Renal cortical epithelial cell (primary cell): ENCODE measurements at places on chromosomes 2 and 18. TPM values are rescaled to one million over a fixed set of nuclear protein-coding genes. Genes with fewer than 3 reads are reported as not detected.

- DNase-seq: no peak
Measured at GRCh38 chr18:34704823-34705222, 5.3 kb upstream of the DTNA start.

- DNase-seq: no peak
Measured at GRCh38 chr18:40367576-40367975, 1587.5 kb upstream of the PIK3C3 start.

GRCh38 chr2:108911401-108911800, 77.6 kb downstream of the EDAR start:
- DNase-seq: no peak

GRCh38 chr2:25714740-25715139, 41.4 kb upstream of the DTNB start:
- peak; percentile 42 for DNase-seq

- peak; percentile 4 for DNase-seq
Measured at GRCh38 chr2:166984797-166985196, 96.5 kb downstream of the XIRP2 start.

DNA sequence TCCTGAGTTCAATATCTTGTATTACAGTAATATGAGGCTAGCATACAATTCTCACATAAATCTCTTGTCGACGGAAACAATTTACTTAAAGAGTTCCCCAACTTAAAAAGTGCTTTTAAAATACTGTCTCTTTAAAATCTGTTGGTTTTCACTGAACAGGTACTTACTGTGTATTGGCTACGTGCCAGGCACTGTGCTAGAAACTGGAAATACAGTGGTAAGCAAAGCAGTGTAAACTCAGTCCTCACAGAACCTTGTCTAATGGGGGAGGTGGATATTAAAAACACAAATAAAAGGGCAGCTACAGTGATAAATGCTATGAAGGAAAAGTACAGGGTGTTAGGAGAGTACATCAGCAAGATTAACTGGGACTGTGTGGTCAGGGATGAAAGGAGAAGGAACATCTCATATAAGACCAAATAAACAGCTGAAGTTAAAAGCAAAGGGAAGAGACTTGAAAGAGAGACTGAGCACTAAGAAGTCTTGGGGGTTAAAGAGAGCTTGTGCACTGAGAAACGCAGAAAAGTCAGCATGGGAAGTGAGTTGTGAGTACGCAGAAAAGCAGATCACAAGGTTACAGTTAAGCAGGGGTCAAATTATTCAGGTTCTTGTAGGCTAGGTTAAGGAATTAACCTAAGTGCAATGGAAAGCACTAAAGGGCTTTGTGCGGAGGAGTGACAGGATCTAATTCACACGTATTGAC, 52.5 kb downstream of the USP40 start:
- DNase-seq: no peak

DNA sequence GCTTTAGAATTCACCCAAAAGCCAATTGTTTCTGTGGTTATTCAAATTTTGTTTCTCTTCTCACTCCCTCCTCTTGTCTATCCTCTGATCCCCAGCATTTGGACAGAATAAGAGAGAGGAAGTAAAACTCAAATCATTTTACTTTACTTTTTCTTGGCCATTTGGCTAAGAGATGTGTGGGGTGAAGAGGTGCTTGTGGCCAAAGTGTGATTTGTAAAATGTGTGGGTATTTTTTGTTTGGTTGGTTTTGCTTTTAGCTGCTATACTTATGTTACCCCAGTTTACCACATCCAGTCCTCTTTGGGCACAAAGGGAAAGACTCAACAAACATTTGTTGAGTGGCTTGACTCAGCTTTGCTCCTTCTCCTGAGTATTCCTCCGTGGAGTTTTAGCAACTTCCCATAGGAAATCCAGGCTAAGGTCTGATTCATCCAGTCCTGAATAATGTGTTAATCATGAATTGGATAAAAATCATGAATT, 109.1 kb upstream of the CYP1B1 start:
- DNase-seq: peak; percentile 69

Gene SERPINB4
- total RNA-seq: 0.17 and 0.35 TPM in 2 replicates

Gene CRYGA
- total RNA-seq: not detected in 2 replicates

Gene MROH2A
- total RNA-seq: 0.15 TPM in 1 of 2 replicates, not detected in the other
